ENCODE measurements at places on chromosomes 11 and 22. TPM values are rescaled to one million over a fixed set of nuclear protein-coding genes. Genes with fewer than 3 reads are reported as not detected.

- DNase-seq, result peak; percentile 71
- H3K27me3 ChIP-seq, result no peaks in the 10 kb centered on the region
- H3K4me3 ChIP-seq, result no peak overlapping the region
- no peaks in the 10 kb centered on the region for H3K4me1 ChIP-seq
Observed at GRCh38 chr11:96869207-96869606, 479.4 kb downstream of the JRKL start.

DNA sequence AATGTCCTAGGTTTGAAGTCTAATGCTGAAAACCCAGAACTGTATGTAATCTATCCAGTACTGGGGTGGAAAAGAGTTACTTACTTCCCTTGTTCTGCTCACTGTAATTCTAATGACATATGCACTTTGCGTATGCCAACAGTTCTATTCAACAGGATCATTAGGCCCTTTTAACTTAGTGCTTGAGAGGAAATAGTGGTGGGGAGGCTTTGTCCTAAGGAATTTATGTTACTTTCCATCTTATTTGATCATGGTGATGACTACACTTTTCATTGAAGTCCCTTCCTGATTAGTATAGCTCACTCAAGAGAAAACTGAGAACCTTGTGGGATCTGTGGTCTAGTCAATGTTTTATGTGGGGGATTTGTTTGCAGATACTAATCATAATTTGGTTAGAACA lies 348.2 kb downstream of the GUCY1A2 start:
- no peak for DNase-seq
- no peak overlapping the region for H3K27ac ChIP-seq
- H3K4me3 ChIP-seq, result no peak overlapping the region
- H3K36me3 ChIP-seq, result no peaks in the 10 kb centered on the region

DNA sequence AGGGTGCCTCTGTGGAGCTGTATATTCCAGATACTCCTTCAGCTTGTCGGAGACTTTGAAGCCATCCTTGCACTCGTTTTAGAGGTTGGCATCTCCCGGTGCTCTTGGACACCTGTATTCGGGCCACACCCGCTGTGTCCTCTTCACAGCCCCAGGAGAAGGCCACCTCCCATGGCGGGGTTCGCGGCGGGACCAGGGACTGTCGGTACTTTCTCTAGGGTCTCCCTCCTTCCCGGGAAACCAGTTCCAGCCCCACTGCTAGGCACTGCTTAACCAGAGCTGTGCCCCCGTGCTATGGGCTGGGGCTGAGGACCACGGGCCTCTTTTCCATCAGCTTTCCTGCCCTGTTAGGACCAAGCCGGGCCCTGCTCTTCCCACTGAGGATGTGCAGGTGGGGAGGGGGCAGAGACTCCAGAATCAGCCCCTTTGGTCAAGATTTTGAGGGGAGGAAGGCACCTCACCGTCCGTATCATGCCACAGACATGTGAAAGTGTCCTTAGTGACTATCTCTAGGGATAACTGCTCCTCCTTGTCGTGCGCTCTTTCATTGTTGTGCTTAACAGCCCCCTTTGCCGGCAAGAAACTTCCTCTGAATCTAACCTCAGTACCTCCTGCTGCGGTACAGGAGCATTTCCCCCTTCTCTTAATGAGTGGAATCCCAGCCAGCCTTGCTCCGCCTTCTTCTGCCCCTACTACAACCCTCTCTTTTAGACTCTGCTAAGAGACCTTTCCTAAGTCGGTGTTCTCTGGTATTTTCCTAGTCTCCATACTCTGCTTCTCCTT lies 1.2 kb upstream of the B3GAT1 start:
- DNase-seq, result no peak
- H3K4me3 ChIP-seq, result peak overlapping the region; percentile 52
- H3K27me3 ChIP-seq, result no peaks in the 10 kb centered on the region
- no peaks in the 10 kb centered on the region for H3K36me3 ChIP-seq

GRCh38 chr22:20840646-20841371 lies 17.8 kb downstream of the PI4KA start:
- no peaks in the 10 kb centered on the region for H3K36me3 ChIP-seq
- peaks cover 30% of the 10 kb centered on the region for H3K4me1 ChIP-seq
- peak; percentile 20 for DNase-seq
- H3K4me3 ChIP-seq, result no peak overlapping the region

DNA sequence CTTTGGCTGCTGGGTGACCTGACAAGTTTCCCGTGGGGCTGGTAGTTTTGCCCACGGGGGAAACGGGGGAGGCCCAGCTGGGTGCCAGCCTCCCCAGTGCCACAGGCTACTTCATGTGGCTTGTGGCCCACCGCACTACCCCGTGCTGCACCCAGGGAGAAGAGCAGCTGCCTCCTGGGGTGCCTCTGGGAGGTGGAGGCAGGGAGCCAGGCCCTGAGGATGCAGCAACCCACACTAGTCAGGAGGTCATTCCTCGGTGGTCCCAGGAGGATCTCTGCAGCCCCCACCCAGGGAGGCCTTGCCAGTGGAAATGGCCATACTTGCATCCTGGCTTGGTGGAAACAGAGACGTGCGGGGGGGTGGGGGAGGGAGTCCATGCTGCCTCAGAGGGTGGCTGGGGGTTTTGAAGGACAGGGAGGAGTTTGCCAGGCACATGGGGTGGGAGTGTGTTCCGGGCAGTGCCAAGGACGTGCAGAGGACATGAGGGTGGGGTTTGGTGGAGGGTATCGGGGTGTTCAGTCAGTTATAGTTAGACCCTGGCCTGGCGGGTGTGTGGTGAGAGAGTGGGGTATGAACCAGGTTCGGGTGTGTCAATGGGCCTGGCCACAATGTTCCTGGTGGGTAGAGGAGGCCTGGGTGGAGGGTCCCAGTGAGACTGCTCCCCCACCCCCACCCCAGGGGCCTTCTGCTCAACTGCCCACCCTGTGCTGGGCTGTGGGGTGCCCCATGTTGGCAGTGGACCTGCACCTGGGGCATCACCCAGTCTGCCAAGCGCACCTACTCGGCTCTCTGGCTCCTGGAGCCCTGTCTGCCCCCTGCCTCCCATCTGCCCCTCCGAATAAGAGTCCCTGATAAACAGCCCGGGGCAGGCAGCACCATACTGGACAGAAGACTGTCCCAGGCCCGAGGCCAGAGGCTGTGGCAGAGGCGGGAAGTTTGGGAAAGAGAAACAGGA lies 3.8 kb downstream of the PIM3 start:
- H3K27ac ChIP-seq, result peak overlapping the region; percentile 88
- H3K4me3 ChIP-seq, result peak overlapping the region; percentile 95
- H3K36me3 ChIP-seq, result peaks cover 18% of the 10 kb centered on the region
- DNase-seq, result peak; percentile 49
- H3K4me1 ChIP-seq, result peaks cover 13% of the 10 kb centered on the region

DNA sequence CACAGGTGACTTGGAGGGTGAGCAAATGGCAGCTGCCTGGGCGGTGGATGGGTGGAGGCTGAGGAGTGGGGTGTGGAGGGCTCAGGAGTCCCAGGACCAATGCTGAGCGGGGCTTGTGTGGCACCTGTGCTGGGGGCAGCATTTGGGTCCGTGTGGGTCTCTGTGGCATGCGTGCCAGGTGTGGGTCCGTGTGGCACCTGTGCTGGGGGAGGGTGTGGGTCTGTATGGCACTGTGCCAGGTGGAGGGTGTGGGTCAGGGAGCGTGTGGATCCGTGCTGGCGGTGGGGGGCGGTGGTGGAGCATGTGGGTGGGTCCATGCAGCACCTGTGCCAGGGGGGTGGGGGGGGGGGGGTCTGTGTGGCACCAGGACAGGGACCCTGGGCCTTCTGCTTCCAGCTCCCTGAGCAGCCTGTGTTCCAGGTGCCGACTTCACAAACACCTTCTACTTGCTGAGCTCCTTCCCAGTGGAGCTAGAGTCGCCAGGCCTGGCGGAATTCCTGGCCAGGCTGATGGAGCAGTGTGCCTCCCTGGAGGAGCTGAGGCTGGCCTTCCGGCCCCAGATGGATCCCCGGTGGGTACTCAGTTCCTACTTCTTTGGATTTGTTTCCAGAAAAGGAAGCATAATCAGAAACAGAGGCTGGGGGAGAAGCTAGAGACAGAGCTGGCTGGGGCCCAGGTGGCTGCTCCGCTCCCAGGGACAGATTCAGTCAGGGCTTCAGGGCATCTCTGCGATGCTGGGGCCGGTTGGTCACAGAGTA lies 14.7 kb downstream of the SELENOO start:
- no peaks in the 10 kb centered on the region for H3K4me1 ChIP-seq
- no peak overlapping the region for H3K4me3 ChIP-seq
- no peak for DNase-seq
- H3K36me3 ChIP-seq, result peaks cover 8% of the 10 kb centered on the region
- H3K27ac ChIP-seq, result no peak overlapping the region
- no peaks in the 10 kb centered on the region for H3K27me3 ChIP-seq

DNA sequence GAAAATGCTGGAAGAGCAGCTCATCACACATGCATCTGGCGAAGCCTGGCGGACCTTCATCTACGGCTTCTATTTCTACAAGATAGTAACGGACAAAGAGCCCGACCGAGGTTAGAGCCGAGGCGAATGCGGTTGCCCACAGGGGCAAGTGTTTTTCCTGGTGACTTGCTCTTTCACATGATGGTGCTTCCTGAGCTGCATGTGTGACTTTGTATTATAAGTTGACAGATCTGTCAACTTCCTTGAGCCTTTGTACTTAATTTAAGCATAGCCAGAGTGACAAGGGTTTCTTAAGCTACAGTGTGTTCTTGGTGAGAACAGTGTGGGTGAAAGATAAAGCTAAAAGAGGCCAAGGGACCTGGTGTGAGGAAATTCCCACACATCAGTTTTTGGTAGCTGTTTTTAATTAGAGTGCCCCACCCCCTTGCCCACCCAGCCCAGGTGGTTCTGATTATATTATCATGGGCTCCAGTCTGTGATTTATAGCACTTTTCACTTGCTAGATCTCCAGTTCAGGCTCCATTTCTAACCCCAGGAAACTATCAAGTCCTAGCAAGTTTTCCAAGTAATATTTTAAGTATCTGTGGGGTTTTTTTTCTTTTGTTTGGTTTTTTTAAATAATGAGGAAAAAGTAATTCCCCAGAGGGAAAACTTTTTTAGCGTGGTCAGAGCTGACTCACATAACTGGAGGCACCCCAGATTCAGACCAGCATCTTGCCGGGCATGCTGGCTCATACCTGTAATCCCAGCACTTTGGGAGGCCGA lies 68.0 kb upstream of the YWHAH start:
- no peak overlapping the region for H3K4me3 ChIP-seq
- H3K27ac ChIP-seq, result no peak overlapping the region
- H3K4me1 ChIP-seq, result no peaks in the 10 kb centered on the region
- no peak for DNase-seq
- H3K27me3 ChIP-seq, result no peaks in the 10 kb centered on the region

GRCh38 chr22:22673628-22674027 lies 29.2 kb downstream of the GGTLC2 start:
- no peaks in the 10 kb centered on the region for H3K36me3 ChIP-seq
- H3K4me3 ChIP-seq, result no peak overlapping the region
- no peaks in the 10 kb centered on the region for H3K27me3 ChIP-seq
- no peaks in the 10 kb centered on the region for H3K4me1 ChIP-seq

GRCh38 chr11:98835335-98835734 lies 185.4 kb upstream of the CNTN5 start:
- H3K27me3 ChIP-seq, result no peaks in the 10 kb centered on the region
- H3K36me3 ChIP-seq, result no peaks in the 10 kb centered on the region
- no peak for DNase-seq
- peaks cover 6% of the 10 kb centered on the region for H3K4me1 ChIP-seq
- H3K4me3 ChIP-seq, result no peak overlapping the region

- no peaks in the 10 kb centered on the region for H3K4me1 ChIP-seq
- DNase-seq, result no peak
- no peaks in the 10 kb centered on the region for H3K36me3 ChIP-seq
- H3K27me3 ChIP-seq, result no peaks in the 10 kb centered on the region
Observed at GRCh38 chr11:131833366-131833765, 463.0 kb downstream of the NTM start.

DNA sequence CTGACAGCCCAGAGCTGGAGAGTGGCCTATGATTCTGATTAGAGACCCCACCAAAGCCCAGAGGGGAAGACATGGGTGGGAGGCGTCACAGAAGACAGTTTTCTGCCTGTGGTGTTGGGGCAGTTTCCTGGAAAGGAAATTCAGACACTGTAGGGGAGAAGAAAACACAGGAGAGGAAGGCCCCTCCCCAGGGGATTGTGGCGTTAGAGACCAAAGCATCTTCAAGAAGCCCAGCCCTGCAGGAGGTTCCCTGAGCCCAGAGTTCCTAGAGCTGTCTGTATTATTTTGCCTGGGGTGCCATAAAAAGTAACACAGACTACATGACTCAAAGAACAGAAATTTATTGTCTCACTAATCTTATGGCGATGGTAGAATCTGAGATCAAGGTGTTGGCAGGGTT lies 40.2 kb upstream of the PRAME start:
- H3K4me1 ChIP-seq, result no peaks in the 10 kb centered on the region
- no peak for DNase-seq
- H3K36me3 ChIP-seq, result no peaks in the 10 kb centered on the region

DNA sequence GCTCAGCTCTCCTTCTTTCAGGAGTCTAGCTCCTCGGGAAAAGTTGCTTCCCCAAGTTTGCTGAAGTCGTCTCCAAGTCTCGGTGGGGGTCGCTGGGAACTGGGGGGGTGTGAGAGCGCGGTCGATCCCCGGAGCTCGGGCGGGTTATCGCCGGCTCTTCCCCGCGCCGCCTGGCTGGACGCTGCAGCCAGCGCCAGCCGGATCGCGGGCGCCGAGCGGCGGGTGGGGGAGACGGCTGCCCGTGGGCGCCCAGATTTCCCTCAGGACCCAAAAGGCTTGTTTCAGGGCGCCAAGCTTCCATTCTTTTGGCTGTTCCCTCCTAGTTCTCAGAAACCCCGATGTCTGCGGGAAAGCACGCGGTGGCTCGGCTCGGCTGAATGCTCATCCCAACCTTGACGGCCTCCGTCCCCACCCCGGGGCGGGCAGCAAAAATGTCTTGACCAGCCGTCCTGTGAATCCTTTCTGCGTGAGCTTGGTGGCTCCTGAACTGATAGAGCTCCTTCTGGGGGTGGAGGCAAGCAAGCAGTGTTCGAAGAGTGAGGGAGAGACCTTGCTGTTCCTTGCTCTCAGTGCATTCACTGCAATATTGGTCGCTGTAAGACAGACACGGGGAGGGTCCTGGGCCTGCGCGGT lies 1.7 kb downstream of the ZBTB16 start:
- H3K4me1 ChIP-seq, result peaks cover 37% of the 10 kb centered on the region
- peak overlapping the region; percentile 78 for H3K4me3 ChIP-seq
- H3K27ac ChIP-seq, result peak overlapping the region; percentile 94
- no peaks in the 10 kb centered on the region for H3K36me3 ChIP-seq
- no peak for DNase-seq
- no peaks in the 10 kb centered on the region for H3K27me3 ChIP-seq

The CD3E gene
- total RNA-seq, result 0.99 TPM

The STK33 gene
- total RNA-seq, result 0.28 TPM

The TMEM86A gene
- total RNA-seq, result 2.4 TPM

The OSBPL5 gene
- 6.3 TPM for total RNA-seq

The MFRP gene
- not detected for total RNA-seq

The C11orf86 gene
- total RNA-seq, result not detected

The PKDREJ gene
- total RNA-seq, result not detected

The UBQLNL gene
- total RNA-seq, result 0.11 TPM

The CDC42BPG gene
- total RNA-seq, result 0.98 TPM

The TRIM48 gene
- total RNA-seq, result not detected

The PANX3 gene
- total RNA-seq, result not detected

The CLTCL1 gene
- 6.1 TPM for total RNA-seq
